MV-4-11 (cell line): ENCODE measurements at places on chromosomes 12 and 14.

DNA sequence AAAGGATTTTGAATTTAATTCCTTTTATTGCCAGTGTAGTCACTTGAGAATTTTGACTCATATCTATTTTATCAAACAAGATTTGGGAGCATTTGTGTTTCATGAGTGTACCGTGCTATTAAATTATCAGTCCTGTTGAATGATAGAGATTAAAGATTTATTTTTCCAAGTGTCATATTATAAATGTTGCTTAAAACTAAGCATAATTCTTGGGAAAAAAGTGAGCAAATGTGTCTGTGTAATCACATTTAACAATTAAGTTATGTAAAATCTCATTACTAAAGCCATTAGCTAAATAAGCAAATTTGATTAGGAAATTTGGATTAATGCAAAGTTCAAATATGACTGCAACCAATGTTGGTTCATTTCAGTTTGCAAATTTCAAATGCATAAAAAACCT lies 266.7 kb downstream of the TMTC2 start:
- no peak for DNase-seq

DNA sequence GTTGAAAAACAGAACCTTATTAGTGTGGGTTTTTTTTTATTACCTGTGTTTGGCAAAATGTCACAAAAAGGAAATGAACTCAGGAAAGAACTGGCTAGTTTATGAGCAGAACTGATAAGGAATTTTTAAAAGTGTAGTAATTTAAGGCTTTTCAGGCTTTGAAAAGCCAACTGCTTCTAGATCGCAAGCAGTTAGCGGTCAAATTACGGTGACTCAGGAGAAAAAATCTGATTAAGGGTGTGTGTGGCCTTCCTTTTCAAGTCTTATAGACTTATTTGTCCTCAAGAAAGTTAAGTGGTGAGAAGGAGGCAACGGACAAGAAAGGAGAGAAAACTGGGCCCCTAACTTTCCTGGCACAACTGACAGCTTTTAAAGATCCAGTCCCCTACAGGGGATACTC lies 33.4 kb downstream of the PDZRN4 start:
- DNase-seq, result no peak

DNA sequence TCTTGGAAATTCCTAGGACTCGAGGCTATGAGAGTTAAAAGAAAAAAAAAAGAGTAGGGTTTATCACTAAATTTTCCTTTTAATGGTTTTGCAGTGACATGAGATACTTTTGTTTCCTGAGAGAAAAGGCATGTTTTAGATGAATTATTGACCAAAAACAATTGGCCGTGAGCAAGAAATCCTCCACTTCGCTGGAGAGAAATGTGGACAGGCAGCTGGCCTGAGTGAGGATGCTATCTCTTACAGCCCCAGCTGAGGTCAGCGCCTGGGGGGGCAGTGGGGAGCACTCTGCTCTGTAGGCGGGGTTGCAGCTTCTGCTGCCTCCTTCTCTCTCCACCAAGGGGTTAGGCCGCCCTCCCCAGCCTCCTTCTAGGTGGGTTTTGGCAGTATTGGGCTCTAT lies 54.7 kb downstream of the PRIMA1 start:
- DNase-seq, result no peak

DNA sequence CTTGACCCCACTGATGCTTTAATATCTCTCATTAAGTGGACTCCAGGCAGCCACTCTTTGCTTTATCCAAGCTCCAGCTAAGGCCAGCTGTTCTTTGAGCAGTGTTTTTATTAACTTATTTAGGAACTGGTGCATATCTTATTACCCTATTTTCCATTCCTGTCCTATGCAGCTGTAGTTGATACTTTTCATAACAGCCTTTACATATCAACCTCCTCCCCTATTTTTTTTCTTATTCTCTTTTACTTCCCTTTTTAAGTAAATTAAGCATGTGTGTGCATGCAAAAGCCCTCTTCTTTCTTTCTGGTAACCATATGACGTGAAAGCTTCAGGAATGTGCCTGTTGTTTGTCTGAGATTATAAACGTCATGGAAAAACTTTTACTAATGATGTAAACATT lies 121.2 kb downstream of the PTPRQ start:
- peak; percentile 13 for DNase-seq

- peak; percentile 1 for DNase-seq
Measured at GRCh38 chr14:82855912-82856391, 1322.3 kb upstream of the SEL1L start.

GRCh38 chr14:93153121-93153520 lies 31.6 kb downstream of the MOAP1 start:
- peak; percentile 61 for DNase-seq

DNA sequence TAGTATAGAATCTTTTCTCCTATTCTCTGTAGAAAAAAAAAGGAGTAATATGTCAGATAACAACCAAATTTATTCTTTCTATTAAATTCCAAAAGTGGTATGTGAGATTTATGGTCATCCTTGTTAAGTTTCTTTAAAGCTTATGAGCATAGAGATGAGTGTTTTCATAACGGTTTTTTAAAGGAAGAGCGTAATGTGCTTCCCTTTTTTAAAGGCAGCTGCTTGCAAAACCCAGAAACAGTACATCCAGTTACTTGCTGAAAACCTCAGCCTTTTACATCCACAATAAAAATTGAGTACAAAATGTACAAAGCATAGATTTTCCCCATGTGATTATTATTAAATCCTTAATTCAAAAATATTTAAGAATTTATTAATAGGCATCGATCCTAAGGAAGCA lies 53.6 kb upstream of the CD163 start:
- DNase-seq, result peak; percentile 86

- no peak for DNase-seq
Measured at GRCh38 chr12:109529691-109530640, 43.3 kb downstream of the MMAB start.

DNA sequence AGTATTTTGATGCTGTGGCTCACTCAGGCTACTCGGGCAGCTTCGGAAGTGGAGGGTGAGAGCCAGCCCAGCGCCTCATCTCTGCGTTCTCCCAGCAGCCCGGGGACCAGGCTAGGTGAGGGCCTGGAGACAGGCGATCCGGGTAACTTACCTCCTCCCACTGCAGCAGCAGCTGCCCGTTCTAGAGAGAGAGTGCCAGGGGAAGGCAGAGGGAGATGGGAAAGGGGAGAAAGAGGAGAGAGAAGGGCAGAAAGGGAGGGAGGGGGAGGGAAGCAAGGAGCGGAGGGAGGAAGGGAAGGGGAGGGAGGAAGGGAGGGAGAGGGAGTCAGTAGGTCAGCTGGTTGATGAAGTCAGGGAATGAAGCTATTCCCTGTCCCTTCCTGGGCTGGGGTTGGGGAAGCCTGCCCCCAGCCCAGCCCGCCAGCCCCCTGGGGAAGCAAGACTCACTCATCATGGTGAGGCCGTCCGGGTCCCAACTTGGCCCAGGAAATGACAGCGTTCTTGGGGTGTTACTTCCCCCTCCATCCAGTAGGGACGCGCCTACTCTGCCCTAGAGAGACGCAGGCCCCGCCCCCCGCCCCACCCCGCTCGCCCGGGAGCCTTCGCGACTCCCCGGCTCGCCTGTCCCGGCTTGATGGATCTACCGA lies at the start of gene IFI27L2:
Gene IFI27L2, minus strand, starts transcription at position 494 of the 647 bp plus-strand sequence. Its CDS starts 40 bp downstream, at position 454.
- peak; percentile 64 for DNase-seq

- no peak for DNase-seq
Measured at GRCh38 chr14:100692859-100693558, 33.7 kb upstream of the DLK1 start.

- no peak for DNase-seq
Measured at GRCh38 chr12:4140581-4141301, 132.8 kb upstream of the CCND2 start.

- DNase-seq, result peak; percentile 71
Measured at GRCh38 chr12:49644620-49644994, 21.2 kb downstream of the PRPF40B start.

- no peak for DNase-seq
Measured at GRCh38 chr14:21026274-21026987, 1.6 kb upstream of the NDRG2 start.

- DNase-seq, result no peak
Measured at GRCh38 chr12:18217966-18218365, 43.4 kb upstream of the PIK3C2G start.

DNA sequence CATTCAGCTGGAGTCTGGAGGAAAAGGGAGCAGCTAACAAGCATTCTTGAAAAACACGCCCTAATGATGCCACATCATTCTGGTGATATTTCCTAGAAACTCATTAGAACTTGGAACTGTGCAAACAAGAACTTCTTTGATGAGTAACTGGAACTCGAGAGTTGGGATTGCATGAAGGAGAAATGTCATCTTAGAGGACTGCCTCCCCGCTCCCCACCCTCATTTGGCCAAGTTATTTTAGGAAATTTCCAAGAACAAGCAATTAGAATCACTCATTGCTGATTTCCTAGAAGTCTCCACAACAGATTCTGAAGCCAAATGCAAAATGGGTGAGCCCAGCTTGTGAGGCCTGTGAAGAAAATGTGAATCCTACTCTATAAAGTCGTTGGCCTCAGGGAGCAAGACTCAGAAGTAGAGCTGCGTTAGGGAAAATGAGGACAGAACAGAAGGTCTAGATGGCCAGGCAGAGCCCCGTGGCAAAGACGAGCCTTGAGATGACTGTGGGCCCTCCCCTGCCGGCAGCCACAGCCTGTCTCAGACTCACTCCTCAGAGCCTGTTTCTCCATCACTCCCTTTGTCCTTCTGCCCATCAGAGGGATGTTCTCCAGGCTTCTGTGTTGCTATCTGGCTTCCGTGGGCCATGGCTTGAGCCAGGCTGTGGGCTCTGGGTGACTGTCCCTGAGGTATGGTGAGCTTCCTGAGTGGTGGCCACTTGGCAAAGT lies 38.4 kb downstream of the RTL1 start:
- DNase-seq, result no peak

- peak; percentile 93 for DNase-seq
Measured at GRCh38 chr14:75147423-75148071, 20.7 kb upstream of the NEK9 start.

DNA sequence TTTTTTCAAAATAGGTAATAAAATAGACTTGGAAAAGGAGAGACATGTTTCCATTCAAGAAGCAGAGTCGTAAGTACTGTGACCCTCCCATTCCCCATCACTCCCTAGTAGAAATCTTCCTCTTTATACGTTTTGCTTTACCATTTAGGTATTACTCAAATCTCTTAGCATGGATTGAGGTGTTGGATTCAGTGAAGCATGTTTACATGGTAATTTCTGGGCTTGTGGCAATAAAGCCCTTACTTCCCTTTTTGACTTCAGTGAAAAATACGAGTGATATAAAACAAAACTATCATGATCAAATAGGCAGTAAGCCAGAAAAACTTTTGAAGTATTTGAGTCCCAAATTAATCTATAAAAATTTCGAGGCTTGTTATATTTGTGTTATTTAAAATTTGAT lies 27.4 kb downstream of the RAB21 start:
- DNase-seq, result peak; percentile 53

GRCh38 chr12:97681612-97682504 lies 219.3 kb downstream of the RMST start:
- peak; percentile 52 for DNase-seq

- no peak for DNase-seq
Measured at GRCh38 chr14:59303216-59303615, 114.7 kb downstream of the DAAM1 start.

- DNase-seq, result peak; percentile 32
Measured at GRCh38 chr12:110743571-110744093, 941 bp upstream of the PPP1CC start.

- no peak for DNase-seq
Measured at GRCh38 chr12:119808441-119808840, 68.7 kb downstream of the CIT start.

GRCh38 chr12:16359512-16360491 lies 12.4 kb downstream of the MGST1 start:
- DNase-seq, result peak; percentile 71

GRCh38 chr14:100741966-100742365 lies 15.3 kb downstream of the DLK1 start:
- DNase-seq, result no peak

DNA sequence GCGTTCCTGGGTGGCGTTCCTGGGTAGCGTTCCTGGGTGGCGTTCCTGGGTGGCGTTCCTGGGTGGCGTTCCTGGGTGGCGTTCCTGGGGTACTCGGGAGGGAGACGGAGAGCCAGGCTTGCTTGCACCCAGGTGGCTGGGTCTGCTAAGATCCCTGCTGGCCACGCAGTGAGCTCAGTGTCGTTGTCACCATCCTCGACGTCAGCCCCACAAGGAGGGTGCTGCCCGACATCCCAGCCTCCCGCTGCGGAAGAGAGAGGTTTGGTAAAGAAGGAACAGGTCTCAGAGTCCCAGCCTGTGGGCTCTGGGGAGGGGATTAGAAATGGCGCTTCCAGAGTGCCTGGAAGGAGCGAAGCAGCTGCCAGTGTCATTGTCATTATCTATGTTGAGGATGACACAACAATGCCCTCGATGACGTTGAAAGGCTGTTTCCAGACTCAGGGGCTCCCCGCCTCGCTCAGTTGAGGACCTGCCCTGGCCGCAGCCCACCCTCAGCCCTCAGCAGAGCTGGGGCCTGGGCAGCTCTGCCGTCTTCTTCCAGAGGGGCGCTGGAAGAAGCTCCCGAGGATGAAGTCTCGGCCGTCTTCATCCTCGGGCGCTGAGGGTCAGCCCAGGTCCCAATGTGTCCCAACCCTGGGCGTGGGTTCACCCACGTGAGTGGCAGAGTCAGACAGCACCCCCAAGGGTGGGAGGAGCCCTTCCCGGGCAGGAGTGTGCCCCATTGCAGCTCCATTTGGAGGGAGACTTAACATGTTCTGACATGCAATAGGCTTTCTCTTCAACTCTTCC lies 328.8 kb downstream of the ADGRD1 start:
- no peak for DNase-seq

- no peak for DNase-seq
Measured at GRCh38 chr14:59961518-59962062, 41.6 kb downstream of the LRRC9 start.
